ENCODE measurements at places on chromosomes 16 and 17.
A peak's percentile ranks its signal among the peaks of the same experiment; 100 is the strongest.

DNA sequence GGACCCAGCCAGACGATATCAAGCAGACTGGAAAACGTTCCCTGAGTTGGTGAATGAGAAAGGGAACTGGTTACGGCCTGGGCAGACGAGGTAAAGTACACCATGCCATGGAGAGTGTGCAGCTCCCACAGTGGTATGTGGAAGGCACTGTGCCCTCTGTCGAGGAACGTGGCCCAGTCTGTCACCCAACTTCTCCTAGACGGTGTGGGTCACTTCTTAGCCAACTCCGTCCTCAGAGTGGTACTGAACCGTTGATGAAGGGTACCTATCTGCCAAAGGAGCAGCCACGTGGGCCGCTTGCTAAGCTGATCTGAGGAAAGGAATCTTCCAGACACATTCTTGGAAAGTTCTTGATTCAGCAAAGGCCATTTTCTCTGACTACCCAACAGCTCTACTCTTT is 56.0 kb upstream of the AXIN2 start:
- DNase-seq, result no peak

- no peak for DNase-seq
Observed at GRCh38 chr16:3623642-3624041, 12.2 kb upstream of the SLX4 start.

DNA sequence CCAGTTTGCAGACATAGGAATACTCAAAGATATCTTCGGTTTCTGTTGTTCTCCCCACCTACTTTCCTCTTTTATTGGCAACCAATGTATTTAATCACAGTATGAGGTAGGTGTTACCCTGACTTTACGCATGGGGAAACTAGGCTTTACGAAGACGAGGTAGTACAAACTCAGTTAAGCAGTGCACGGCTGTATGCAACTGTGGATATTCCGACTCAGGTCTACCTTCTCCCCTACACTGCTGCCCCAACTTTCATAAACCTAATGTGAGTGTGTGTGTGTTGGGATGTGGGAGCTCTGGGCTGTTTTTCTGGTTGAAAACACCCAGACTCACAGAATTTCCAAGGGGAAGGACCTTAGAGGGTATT is 1.2 kb upstream of the GPT2 start:
- DNase-seq, result no peak

- DNase-seq, result peak; percentile 27
Observed at GRCh38 chr16:19601083-19601976, 45.8 kb downstream of the VPS35L start.

GRCh38 chr17:34434052-34434451 is 71.0 kb upstream of the CCL1 start:
- DNase-seq, result no peak

GRCh38 chr16:67673712-67674580 is 7.3 kb downstream of the C16orf86 start:
- peak; percentile 77 for DNase-seq

DNA sequence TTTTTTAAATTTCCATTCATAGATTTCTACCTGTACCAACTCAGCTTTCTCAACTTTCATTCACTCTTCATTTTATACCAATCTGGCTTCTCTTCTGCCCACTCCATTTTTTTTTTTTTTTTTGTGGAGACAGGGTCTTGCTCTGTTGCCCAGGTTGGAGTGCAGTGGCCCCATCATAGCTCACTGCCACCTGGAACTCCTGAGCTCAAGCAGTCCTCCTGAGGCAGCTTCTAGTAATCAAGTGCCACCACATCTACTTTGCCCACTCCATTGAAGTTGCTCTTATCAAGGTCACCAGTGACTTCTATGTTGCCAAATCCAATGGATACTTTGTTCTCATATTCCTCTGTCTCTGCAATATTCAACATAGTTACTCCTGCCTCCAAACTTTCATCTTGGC is 1.7 kb downstream of the SUPT6H start:
- DNase-seq, result no peak

DNA sequence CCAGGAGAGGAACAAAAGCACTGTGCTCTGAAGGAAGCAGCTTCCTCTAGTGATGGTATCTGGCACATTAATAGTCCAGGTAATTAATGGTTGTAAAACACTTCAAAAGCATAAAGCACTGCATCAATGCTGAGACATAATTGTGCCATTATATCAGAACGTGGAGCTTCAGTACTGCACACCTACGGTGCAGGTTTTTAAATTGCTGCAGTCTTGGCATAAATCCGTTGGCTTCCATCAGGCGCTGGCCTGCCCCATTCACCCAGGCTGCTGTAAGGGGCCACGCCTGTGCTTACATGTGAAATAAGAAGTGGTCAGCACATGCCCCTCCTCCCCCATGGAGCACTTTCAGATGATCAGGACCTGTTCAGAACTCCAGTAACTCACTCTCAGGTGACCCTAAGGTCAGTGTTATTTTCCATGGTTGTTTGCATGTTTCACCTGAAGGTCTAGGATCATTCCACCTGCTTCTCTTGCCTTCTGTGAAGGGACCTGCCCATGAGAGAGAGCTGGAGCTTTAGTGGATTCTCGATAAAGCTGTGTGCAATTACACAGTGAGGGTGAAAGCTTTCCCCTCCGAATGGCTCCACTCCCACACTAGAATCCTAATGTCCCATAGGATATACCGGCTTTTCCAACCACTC is 345.3 kb downstream of the CA10 start:
- peak; percentile 40 for DNase-seq

GRCh38 chr16:88907768-88908167 is 41.3 kb upstream of the PABPN1L start:
- no peak for DNase-seq

DNA sequence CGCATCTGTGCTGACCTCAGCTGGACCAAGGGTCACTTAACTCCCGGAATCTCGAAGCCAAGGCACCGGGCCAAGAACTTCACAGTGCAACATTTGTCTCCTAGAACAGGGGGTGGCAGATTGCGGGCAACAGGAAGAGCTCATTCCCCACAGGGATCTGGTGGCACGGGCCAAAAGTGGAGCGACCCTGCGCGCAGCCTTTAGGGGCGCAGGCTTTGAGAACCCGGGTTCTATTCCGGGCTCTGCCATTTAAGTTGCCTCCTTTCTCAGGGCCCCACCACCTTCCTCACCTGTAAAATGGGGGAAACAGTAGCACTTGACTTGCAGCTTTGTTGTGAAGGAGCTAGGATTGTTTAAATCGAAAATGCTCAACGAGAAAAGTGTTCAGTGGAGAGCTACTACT is 651 bp downstream of the SHMT1 start:
- DNase-seq, result peak; percentile 87

DNA sequence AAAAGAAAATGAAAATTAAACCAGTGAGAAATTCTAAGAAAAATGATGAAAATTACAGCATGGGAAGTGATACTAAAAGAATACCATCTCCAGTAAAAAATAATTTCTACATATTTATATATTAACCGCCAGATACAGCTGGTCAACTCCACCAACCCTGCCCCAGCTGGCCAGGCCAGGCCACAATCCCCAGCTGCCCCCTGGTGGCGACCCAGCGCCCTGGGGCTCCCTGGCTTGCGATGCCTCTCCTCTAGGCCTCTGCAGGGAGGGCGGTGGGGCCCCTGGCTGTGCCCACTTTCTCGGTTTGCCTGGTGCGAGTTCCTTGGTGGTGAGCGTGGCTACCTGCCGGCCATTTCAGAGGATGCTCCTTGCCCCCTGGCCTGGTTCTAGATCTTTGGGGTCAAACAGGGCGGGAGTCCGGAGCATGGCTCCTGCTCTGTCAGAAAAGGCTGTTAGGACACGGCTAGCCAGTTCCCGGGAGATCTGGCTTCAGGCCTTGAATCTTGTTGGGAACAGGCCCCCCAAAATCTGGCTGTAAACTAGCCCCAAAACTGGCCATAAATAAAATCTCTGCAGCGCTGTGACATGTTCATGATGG is 14.5 kb downstream of the GLIS2 start:
- DNase-seq, result peak; percentile 76

DNA sequence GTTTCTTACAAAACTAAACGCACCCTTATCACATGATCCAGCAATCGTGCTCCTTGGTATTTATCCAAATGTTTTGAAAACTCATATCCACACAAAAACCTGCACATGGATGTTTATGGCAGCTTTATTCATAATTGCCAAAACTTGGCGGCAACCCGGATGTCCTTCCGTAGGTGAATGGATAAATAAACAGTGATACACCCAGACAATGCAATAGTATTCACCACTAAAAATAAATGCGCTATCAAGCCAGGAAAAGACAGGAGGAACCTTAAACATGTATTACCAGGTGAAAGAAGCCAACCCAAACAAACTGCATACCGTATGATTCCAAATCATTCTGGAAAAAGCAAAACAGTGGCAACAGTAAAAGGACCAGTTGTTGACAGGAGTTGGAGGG is 10.0 kb downstream of the SPATA32 start:
- no peak for DNase-seq

DNA sequence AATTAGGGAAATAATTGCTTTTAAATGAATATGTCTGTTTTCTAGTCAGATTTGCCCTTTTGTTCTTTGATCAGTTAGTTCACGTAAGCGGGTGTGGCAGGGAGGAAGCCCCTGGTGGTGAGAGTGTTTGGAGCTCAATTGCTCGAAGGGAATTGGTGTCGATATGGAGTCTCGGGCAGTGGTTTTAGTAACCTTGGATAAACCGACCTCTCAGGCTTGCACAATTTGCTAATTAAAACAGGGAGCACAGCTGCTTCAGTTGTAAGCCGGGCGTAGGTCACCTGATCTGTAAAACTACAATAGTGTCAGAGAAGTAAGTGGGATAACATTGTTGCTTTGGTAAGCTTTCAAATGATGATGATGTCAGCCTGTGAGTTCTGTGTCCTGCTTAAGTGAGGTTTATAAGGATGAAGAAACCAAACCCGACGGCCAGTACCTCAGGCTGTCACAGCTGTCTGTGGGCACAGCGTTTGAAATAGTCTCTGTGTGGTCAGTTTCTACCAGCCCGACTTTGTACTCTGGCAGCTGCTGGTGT is 2.9 kb downstream of the ZNF750 start:
- peak; percentile 61 for DNase-seq

DNA sequence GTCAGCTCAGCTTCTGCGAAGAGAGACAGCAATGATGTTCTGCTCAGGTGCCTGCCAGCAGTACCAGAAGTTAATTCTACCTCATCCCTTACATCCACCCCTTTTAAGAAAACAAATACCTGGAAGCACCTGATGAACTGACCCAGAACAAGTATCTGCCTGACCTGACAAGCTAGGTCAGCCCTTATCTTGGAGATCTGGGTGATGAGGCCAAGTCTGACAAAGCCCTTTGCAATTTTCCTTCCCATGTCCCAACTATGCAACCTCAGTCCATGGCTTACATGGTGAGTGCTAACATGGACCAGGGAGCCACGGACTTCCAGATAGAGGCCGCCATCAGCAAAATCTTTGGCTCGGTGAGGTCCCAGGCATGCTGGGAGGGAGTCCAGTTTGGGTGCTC is 3.6 kb downstream of the ACADVL start:
- no peak for DNase-seq

- no peak for DNase-seq
Observed at GRCh38 chr16:87210894-87211293, 106.3 kb downstream of the C16orf95 start.

- no peak for DNase-seq
Observed at GRCh38 chr17:42313773-42314566, 25.7 kb downstream of the STAT5A start.

DNA sequence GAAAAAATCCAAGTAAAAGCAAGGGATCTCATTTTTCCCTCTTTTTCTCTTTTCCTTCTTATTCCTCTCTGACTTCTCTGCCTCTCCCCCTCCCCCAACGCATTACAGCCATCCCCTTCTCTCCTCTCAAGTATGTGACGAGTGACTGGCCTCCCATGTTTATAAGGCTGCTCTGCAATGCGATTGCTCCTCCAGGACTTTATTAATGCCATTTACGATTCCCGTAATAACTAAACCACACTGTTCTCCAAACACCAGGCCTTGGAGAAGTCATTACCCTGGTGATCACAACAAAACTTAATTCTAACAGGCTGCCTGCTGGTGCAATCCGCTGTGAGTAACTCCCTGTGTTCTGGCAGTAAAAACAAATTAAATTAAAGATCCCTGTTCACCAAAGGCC is 88.8 kb downstream of the HS3ST3B1 start:
- DNase-seq, result no peak

DNA sequence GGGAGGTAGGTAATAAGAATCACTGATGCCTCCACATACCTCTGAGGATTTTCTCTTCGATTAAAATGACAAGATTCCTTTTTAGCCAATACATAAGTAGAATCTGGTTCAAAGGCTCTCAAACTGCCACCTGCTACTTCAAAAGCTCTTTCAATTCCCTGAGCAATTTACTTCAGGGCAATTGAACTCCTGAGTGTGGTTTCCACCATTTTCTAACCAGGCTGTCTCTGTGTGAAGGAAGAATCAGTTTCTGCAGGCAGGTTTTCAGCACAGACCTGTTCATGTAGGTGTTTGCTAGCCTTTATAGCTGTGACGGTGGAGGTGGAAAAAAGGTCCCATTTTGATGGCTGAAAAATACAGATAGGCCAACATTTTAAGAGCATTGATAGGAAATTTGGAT is 18.2 kb upstream of the HS3ST3B1 start:
- no peak for DNase-seq

DNA sequence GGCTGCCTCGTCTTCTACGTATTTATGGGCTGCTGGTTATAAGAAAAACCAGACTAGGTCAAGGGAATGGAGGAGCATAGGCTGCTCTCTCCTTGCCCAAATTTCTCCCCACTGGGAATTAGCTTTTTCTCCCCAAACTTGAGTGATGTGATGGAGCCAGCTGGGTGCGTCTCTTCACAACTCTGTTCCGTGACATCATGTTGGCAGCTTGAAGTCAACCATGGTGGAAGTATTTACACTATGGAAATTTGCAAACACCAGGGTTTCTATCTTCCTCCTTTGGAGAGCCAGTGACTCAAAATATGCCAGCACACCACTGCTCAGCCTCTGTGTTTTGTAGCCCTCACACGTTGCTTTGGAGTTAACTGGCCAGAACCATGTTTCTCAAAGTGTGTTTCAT is 78.1 kb downstream of the OR1D5 start:
- no peak for DNase-seq

- no peak for DNase-seq
Observed at GRCh38 chr16:75653922-75654321, 6.3 kb downstream of the TERF2IP start.

DNA sequence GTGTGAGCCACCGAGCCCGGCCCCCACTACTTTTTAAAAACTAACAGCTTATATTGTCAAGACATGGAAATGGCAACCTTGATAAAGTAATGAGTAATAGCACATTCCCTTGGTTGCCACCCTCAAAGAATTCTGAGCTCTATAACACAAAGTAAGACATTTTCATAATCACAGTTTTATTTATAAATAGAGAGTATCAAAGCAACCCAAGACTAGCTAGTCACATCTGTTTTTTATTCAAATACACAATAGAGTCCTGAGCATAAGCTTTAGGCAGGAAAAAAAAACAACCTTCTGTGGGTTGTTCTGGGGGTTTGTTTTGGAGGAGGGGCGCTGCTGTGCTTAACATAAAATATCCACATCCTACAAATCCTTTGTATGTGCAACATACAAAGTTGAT is 68.7 kb downstream of the CEP95 start:
- no peak for DNase-seq

- no peak for DNase-seq
Observed at GRCh38 chr17:72332367-72332766, 211.5 kb downstream of the SOX9 start.

DNA sequence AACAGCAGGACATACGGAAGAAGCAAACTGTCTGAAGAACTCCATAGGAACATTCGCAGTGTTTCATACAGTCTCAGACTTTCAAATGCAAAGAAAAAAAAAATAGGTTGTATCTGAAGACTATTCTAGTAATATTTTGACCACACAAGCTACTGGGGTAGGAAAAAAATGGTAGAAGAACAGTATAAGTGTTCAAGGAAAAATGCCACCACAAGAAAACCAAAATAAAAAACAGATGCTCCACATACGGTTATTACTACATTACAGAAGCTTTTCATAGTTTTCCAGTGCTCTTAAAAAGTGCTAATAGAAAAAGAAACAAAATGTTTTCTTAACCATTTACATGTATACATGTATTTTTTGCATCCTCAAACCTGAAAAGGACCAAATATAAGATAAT is 3.7 kb downstream of the NCOR1 start:
- no peak for DNase-seq
